Stimulated activated memory B cell treated with anti-CD40 and anti-IgM and Interleukin-4, amounts not matched to agents 10 μg/mL and 1 μg/mL and 100 μg/mL, for 72 hours (primary cell): ENCODE measurements at places on chromosomes 6 and 20.

DNA sequence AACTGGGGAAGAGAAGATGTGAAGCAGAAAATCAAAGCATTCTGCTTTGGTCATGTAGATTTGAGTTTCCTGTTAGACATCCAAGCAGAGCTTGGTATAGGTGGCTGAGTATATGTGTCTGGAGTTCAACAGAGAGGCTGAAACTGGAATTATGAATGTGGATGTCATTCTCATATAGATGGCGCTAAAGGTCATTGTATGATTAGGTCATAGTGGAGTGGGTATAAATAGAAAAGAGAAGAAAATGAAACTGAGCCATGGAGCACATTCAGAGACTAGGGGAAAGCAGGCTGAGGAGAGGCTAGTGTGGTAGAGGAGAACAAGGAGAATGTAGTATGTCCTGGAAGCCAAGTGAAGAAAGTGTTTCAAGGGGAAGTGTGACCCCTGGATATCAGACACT, 295.6 kb upstream of the PLN start:
- ATAC-seq = no peak

DNA sequence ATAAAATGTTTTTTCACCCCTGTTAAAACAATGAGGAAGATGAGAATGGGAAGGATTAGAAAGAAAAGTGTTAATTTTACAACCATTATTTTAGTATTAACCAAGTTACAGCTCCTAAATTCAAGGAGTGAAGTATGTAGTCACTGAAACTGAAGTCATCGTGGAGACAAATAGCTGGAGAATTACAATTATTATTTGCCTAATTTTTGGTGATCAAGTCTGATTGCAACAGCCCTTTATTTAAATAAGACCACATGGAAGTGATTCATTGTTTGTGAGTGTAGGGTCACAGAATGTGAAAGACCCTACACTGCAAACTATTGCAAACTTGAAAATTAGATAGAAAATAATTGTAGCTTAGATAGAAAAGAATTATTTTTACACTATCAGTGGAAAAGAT, 292.4 kb downstream of the CENPW start:
- no peak for ATAC-seq

DNA sequence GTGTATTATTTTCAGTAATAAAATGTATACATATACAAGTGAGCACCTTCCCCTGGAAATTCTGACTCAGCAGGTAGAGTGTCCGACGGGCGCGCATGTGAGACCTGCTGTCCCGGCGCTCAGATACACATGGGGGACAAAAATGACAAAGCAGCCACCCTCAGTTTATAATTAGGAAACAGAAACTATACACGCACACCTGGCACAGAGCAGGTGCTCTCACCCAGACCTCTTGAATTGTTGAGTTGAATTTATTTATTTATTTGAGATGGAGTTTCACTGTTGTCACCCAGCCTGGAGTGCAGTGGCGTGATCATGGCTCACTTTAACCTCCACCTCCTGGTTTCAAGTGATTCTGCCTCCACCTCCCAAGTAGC, 180.4 kb downstream of the ZDHHC14 start:
- ATAC-seq = peak; percentile 52

GRCh38 chr20:61577065-61577464, 325.0 kb downstream of the CDH4 start:
- no peak for ATAC-seq

- ATAC-seq = no peak
Measured at GRCh38 chr20:25274481-25274880, 26.6 kb downstream of the PYGB start.

DNA sequence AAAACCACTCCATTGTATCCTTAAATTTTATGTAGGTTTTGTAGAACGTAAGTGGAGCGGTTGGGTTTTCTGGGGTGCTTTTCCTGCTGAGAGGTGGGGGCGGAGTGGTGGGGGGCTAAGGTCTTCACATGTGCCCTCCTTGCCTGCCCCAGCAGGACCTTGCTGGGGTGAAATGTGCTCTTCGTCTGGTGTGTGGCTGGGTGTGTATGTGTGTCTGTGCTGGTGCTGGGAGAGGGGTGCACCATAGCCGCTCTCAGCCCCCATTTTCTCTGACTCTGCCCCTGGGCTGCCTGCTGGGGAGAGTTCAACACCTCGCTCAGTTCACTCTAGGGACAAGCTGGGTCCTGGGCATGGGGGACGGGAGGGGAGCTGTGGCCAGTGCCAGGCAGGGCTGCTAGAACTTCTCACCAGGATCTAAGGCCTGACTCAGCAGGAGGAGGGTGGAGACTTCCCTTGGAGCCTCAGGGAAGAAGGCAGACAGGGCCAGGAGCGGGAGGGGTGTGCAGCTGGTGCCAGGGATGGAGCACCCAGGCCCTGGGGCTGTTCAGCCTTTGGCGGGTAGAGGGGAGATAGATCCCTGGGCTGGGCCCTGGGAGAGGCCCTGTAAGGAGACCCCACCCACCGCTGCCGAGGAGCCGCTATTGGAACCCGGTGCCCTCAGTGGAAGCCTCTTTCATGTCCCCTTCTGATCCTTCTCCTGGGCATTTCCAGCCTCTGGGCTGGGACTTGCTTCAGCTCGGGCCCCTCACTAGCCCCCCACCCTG, 4.8 kb downstream of the SOX18 start:
- no peak for ATAC-seq

DNA sequence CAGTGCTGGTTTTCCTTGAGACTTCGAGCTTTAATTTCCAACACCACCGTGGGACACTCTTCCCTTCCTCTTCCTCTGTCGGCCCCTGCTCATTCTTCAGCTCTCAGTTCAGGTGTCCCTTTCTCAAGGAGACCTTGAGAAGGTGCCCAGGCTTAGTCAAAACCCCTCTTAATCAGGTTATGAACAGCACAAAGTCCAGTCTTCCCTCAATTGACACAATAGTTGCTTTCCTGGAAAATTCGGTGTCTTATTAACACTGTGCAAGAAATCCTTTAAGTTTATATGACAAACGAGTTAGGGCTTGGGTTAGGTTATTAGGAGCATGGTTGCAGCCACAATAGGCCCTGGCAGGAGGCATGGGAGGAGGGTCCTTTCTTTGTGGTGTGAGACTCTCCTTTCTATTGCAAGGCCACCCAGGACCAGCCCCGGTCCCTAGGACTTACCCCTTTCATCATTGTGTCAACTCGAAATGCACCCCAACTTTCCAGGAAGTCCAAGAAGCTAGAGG, 1.5 kb upstream of the NSFL1C start:
- ATAC-seq = no peak

DNA sequence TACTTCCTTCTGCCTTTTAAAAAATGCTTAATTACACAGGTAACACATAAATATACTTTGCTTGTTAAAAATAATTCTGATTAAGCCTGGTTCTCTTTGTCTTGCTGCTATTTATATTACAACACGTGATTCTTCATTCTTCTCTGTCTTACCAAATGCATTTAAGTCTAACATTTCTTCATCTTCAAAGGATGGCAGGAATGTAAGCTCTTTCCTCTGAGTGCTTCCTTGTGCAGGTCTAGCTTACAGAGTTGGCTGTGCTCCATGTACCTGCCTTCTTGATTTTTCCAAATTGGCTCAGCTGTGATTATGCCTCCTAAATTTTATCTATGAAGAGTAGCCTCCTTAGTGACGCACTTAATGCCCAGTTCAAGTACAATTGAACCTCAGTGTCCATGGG, 44.4 kb downstream of the RNF144B start:
- no peak for ATAC-seq

GRCh38 chr6:44672086-44672485, 284.6 kb downstream of the CDC5L start:
- ATAC-seq = no peak

- no peak for ATAC-seq
Measured at GRCh38 chr6:10968776-10969175, 75.3 kb downstream of the ELOVL2 start.

- no peak for ATAC-seq
Measured at GRCh38 chr6:151445482-151445881, 6.4 kb downstream of the RMND1 start.

- no peak for ATAC-seq
Measured at GRCh38 chr20:35886537-35886936, 67.8 kb downstream of the SCAND1 start.

GRCh38 chr6:60643870-60644269, 1642.2 kb downstream of the KHDRBS2 start:
- ATAC-seq = no peak

DNA sequence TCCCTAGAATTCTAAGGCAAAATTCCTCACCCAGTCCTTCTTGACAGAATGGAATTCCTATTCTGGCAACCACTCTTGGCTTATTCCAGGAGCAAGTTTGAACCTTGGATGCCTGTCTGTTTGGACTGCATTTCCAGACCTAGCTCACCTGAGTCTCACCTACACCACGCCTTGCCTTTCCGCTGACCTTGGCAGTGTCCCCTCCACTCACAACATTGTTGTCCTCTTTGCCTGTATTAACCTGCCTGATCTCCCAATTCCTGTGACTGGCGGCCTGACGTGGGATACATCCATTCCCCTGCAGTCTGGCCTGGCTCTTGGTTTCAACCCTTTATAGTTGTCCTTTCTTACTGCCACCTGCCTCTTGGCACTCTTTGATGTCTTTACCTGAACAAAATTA, 281.4 kb upstream of the SOX4 start:
- no peak for ATAC-seq

GRCh38 chr20:18625907-18626655, 38.2 kb downstream of the DTD1 start:
- ATAC-seq = no peak

GRCh38 chr20:1535420-1536175, 21.9 kb downstream of the SIRPD start:
- peak; percentile 90 for ATAC-seq

DNA sequence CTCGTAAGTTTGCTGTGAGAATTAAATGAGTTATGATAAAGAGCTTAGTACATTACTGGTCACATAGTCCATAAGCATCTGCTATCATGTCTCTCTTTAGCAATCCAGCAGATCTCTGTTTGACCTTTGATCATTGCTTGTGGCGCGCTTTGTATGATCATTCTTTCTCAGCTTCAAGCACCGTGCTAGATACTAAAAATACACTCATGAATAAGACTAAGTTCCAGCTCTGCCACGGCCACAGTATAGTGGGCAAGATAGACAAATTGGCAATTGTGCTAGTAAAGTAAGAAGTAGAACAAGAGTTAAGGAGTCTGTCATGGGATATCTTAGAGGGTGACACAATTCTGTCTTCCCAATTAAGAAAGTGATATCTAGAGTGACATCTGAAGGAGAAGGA, 75.2 kb upstream of the ADGRF1 start:
- ATAC-seq = no peak

- no peak for ATAC-seq
Measured at GRCh38 chr6:134435814-134436280, 117.9 kb upstream of the SGK1 start.

DNA sequence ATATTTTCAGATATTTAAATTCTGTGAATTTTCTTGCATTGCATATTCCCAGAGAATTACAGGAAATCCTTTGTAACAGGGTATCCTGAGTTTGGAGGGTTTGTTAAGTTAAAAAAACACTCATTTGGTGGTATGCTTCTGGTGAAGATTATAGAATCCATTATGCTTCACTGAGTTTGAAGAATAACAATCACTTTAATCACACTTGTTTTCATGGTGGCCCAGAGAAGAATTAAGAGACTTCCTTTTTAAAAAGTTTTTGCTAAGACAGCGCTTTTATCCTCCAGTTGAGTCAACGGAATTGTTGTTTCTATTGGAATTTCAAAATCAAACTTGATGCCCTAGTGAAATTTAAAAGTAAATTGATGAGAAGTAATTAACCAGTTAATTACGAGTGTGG, 17.4 kb downstream of the PLEKHG1 start:
- no peak for ATAC-seq

GRCh38 chr6:65052626-65053025, 654.4 kb downstream of the EYS start:
- no peak for ATAC-seq

DNA sequence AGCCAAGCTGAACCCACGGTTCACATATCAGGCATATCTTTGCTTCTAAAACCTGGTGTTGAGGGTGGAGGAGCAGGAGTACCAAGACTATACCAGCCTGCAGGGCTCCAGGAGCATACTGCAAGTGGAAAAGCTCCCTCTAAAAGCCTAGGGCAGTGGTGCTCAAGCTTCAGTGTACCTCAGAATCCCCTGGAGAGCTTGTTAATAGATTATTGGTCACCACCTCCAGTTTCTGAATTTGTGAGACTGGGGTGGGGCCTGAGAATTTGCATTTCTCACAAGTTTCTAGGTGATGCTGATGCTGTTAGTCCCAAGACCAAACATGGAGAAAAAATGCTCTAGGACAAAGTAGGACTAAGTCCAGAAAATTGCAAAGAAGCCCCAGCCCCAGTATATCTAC, 65.4 kb downstream of the FILIP1 start:
- ATAC-seq = no peak

- ATAC-seq = no peak
Measured at GRCh38 chr20:51419231-51419630, 123.3 kb downstream of the NFATC2 start.

DNA sequence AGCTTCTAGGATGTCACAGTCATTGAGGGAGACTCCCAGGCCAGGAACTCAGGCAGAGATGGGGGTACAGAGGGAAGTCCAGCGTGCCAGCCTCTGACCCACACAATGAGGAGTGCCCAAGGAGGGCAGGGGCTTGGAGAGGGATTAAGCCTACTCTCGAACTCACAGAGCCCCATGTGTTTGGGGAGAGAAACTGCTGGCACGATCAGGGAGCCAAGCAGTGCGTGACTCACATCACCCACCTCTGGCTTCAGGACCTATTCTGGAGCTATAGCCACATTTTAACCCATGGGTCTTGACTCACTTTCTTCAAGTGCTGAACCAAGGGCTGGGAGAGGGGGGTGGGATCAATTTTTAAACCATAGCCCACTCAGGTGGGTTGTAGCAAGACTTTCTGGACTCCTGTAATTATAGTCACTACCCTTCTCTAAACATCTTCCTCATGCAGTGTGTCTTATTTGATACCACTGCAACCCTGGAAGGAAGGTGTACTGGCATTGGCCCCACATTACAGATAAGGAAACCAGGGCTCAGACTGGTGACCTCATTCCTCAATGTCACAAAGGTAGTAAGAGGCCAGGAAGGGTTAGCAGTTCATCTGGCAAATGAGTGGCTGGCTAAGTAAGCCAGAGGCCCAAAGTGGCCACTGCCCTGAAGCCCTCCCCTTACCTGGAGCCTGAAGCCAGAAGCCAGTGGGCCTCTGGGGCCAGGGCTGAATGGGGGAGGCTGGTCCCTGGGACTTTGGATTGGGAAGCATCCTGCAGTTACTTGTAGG, 12.0 kb downstream of the FOXP4 start:
- ATAC-seq = no peak

- ATAC-seq = no peak
Measured at GRCh38 chr6:92582211-92582610, 837.1 kb downstream of the EPHA7 start.
